Tibial nerve (tissue), 4 donors: ENCODE measurements at places on chromosomes 11 and 22.

DNA sequence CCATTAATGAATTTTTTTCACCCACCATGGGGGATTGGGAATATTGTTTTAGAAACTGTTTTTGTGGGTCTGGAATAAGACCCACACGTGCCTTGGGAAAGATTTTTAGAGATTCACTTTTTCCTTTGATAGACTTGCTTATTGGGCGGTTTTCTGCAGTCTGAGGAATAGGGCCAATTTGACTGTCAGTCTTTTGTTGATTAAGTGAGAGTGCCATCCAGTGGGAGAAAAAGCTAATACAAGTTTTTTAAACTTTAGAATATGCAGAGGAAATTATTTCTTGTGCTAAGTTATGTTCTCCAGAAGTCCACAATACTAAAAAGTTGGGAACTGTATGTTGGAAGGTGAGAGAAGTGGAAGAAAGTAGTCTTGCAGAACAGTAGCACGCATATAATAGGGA, 56.1 kb downstream of the PRMT3 start:
- no peaks in the 10 kb centered on the region for H3K27me3 ChIP-seq
- H3K4me3 ChIP-seq = no peak overlapping the region

DNA sequence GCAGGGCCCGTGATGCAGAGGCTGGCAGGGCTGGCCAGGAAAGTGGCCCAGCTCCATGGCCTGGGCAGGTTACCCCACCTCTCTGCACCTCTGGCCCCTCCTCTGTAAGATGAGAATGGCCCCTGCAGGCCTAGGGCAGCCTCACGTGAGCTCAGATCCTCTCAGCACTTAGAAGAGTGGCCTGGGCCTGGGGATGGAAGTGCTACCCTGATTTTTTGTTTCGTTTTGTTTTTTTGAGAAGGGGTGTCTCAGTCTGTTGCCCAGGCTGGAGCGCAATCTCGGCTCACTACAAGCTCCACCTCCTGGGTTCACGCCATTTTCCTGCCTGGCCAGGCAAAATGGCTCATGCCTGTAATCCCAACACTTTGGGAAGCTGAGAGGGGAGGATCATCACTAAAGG, 982 bp downstream of the APOBEC3H start:
- H3K36me3 ChIP-seq = no peaks in the 10 kb centered on the region
- no peaks in the 10 kb centered on the region for H3K27me3 ChIP-seq
- H3K4me1 ChIP-seq = peaks cover 9% of the 10 kb centered on the region
- H3K27ac ChIP-seq = peak overlapping the region; percentile 66
- H3K4me3 ChIP-seq = no peak overlapping the region
- DNase-seq = no peak

GRCh38 chr11:13862845-13863392, 99.6 kb upstream of the SPON1 start:
- H3K27ac ChIP-seq = no peak overlapping the region
- no peaks in the 10 kb centered on the region for H3K4me1 ChIP-seq
- H3K36me3 ChIP-seq = no peaks in the 10 kb centered on the region
- H3K4me3 ChIP-seq = no peak overlapping the region
- no peak for DNase-seq

DNA sequence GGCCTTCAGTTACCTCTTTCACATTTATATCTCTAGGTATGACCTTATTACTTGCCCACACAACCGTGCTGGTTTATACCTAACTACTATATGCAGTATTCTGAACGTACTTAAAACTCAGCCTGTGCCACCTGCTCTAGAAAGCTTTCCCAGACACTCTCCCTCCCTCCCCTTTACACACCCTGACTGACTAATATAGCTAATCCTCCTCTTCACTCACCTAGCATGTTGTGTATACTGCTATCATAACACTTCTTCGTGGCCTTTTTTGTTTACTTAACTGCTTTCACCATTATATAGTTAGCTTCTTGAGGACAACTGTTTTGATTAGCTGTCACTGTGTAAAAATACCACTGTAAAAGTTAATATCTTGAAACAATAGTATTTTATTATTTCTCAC, 23.5 kb downstream of the RNF214 start:
- no peaks in the 10 kb centered on the region for H3K27me3 ChIP-seq
- H3K4me1 ChIP-seq = no peaks in the 10 kb centered on the region
- no peak overlapping the region for H3K27ac ChIP-seq
- peaks cover 73% of the 10 kb centered on the region for H3K36me3 ChIP-seq

DNA sequence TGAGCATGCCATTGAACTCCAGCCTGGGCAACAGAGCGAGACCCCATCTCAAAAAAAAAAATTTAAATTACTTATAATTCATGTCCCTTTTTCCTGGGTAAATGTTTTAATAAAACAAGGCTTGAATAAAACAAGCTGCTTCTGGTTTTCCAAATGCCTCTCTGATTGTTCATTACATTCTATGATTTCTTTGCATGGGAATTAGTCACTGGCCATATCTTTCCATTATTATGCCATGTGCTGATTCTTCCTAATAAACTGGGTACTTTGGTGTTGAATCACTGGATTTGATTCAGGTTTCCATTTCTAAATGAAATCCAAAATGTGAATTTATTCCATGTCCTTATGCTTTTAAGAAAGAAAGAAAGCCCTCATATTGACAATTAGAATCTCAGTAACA, 42.6 kb downstream of the ZNF215 start:
- H3K4me1 ChIP-seq = no peaks in the 10 kb centered on the region
- no peaks in the 10 kb centered on the region for H3K36me3 ChIP-seq
- DNase-seq = no peak
- H3K4me3 ChIP-seq = no peak overlapping the region
- H3K27me3 ChIP-seq = no peaks in the 10 kb centered on the region

- peak overlapping the region; percentile 92 for H3K4me3 ChIP-seq
- DNase-seq = no peak
- H3K27ac ChIP-seq = peak overlapping the region; percentile 80
- no peaks in the 10 kb centered on the region for H3K27me3 ChIP-seq
- H3K4me1 ChIP-seq = peaks cover 45% of the 10 kb centered on the region
Observed at GRCh38 chr11:74171997-74172396, 908 bp downstream of the PPME1 start.
